ENCODE measurements at places on chromosomes 12 and 14. TPM values are rescaled to one million over a fixed set of nuclear protein-coding genes. Genes with fewer than 3 reads are reported as not detected.

The GLT1D1 gene
- total RNA-seq, result not detected

- DNase-seq, result no peak
Measured at GRCh38 chr12:125455556-125455955, 390.3 kb downstream of the AACS start.

DNA sequence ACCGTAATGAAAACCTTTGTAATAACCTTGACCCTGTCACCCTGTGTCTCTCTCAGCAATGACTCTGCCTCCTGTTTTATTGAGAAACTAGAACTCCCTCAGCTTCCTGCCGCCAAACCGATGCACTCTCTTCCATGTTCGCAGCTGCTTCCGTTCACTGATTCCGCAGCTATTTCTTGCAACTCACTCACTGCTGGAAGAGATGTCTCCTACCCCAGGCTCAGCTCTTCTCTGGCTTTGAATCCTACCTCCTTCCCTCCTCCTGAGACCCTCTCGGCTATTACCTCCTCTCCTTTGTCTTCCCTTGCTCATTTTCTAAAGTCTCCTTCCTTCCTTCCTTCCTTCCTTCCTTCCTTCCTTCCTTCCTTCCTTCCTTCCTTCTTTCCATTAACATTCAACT is 71.0 kb downstream of the ESRRB start:
- no peak for DNase-seq

DNA sequence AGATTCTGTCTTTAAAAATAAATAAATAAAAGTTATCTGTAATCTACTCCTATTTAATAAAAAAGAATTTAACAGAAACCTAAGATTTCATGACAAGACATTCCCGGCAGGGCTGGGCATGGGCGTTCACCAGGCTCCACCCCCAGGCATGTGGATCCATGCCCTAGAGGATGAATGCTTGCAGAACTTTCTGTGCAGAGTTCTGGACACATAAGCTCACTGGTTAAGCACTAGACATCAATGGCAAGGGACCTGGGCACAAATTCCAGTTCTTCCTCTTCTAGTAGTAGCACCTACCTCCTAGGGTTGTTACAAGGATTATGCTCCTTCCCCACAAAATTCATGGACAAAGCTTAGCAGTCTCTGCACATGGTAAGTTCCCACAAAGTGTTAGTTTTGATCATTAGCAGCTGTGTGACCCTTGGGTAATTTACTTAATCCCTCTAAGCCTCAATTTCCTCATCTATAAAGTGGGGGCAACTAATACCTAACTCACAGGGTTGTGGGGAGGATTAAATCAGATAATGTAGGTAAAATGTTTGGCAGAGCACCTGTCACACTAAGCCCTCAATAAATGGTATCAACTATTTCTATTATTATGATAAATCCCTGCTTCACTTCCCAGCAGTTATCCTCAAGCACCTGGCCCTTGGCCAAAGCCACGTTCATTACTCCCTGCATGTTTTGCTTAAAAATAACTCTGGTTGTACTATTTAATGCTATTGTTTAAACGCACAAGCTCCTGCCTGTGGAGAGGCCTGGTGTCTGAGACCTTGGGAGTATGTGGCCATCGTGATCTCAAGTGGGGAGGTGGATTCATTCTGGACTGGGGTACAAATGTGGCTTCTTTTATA is 9.8 kb downstream of the GALNT6 start:
- no peak for DNase-seq

GRCh38 chr14:90499121-90499520 is 102.3 kb downstream of the CALM1 start:
- DNase-seq, result no peak

The SMCO2 gene
- total RNA-seq, result 0.36 TPM

- no peak for DNase-seq
Measured at GRCh38 chr12:116697305-116697704, 40.6 kb downstream of the SPRING1 start.

The OR4E2 gene
- not detected for total RNA-seq

DNA sequence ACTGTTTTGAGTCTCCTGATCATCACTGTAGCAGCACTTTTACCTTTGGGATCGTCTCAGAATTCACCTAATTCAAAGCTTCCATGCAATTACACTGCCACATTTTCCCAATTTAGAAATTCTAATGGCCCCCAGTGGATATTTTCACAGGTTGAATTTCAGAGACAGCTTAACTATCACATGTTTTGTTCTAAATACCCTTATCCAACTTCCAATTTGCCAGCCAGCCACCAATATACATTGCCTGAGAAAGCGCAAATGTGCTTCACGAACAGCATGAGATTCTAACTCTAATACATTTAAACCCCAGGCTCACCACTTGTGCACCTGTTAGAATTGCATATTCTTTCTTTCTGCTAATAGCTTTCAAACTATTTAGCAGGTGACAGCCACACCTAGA is 1160.9 kb upstream of the TMEM132C start:
- no peak for DNase-seq

DNA sequence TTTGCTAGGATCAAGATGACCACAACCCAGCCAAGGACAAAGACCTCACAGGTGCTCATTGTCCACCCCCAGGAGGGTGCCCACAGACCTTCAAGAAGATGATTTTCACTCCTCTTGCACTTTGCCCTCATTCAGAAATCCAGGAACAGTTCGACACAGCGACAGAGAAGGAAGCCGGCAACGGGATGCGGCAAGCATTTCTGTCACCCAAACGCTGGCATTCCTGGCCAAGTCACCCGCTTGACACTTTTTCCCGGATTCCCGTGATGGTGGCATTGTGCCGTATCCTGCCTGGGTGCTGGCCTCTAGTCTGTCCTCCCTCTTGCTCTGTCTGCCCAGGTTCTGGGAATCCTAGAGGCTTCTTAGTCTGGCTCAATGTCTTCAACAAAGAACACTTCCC is 770.4 kb upstream of the ALG10B start:
- DNase-seq, result no peak

The PPP1CC gene
- total RNA-seq, result 219 TPM

The AHNAK2 gene
- total RNA-seq, result 223 TPM

Data from Panc1 (cell line).